MG63 (cell line): ENCODE measurements at places on chromosomes 11 and 22. TPM values are rescaled to one million over a fixed set of nuclear protein-coding genes. Genes with fewer than 3 reads are reported as not detected.

DNA sequence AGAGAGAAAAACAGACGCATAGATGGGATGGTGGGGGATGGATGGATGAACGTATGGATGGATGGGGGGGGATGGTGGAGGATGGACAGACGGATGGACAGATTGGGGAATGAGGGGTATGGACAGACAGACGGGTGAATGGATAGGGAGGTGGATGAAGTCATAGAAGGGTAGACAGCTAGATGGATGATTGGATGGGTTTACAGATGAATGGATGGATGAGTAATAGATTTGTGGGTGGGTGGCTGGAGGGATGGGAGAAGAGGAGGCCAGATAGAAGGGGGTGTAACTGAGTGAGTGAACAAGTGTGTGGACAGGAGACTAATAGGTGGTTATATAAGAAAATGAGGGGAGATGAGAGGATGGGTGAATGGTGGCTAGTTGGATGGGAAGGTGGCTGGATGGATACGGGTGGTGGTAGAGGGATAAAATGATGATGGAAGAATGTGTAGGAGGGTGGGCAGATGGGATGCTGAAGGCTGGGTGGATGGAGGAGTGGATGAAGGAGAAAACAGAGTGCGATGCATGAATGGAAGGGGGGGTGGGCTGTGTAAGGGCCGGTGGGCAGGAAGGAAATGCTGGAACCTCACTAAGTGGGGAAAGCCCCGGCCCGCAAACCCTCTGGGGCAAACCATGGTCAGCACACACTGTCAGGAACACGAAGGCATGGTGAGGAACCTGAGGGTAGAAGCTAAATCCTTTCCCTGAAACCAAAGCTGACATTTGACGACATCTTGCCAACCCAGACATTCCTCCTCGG lies 21.6 kb downstream of the ARVCF start:
- DNase-seq: no peak

DNA sequence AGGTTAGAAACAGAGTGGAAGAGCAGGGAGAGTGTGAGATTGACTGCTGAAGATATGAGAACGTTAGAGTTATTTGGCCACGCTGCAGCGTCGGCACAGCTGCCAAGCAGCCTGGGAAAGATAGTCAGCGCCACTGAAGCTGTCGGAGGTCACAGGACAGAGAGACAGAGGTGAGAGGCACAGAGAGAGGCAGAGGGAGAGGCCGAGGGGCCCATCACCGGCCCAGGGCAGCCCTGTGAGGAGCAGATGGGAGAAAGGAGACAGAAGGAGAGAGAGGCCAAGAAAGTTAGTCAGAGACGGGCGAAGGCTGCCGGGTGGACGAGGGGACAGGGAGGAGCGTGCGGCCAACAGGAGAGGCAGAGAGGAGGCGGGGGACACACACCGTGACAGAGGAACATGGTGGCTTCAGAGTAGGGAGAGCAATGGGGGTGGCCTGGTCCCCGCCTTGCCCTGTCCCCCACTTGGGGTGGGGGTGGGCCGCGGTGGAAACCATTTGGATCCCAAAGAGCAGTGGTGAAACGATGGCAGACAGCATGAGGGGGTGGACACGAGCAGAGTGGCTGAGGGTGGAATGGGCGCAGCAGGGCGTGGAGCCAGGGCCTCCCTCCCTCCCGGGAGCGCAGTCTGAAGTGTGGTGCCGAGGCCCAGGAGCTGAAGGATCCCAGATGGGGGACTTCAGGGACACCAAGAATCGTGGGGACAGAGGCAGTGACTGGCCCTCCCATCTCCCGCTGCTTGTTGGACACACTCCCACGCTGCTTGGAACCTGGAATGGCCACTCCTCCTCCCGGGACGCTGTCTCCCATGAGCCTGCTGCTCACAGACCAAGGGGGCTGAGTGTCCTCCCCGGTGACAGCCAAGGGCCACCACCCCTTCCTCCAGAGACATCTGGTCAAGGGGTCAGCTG lies 26.6 kb downstream of the LRRC10B start:
- no peak for DNase-seq

DNA sequence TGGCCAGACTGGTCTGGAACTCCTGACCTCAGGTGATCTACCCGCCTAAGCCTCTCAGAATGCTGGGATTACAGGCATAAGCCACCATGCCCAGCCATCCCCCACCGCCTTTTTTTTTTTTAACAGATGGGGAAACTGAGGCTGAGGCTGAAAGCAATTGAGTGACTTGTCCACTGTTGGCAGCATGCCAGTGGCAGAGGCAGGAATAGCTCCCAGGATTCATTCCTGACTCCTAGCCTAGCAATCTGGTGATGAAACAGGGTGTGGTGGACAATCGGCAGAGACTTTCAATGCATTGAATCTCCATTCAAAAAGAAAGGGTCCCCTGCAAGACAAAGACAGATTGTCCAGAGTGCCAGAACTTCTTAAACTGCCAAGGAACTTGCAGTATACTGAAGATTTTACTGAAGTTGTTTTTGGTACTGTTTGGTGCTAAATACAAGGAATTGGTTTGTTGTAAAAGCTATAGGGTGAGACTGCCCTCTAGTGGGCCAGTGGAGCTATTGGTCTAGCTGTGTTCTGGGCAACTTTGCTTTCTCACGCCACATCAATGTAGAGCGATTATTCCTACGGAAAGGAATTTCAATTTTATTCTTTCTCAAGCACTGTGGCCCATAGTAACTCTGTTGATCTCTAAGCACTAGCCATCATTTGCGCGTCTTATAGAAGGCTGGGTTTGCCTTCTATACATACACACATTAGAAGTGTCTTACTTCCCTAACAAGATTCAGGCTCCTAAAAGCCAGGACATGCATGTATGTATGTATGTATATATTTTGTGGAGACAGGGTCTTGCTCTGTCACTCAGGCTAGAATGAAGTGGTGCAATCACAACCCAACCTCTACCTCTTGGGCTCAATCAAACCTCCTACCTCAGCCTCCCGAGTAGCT lies 21.0 kb downstream of the C22orf31 start:
- peak; percentile 55 for DNase-seq

DNA sequence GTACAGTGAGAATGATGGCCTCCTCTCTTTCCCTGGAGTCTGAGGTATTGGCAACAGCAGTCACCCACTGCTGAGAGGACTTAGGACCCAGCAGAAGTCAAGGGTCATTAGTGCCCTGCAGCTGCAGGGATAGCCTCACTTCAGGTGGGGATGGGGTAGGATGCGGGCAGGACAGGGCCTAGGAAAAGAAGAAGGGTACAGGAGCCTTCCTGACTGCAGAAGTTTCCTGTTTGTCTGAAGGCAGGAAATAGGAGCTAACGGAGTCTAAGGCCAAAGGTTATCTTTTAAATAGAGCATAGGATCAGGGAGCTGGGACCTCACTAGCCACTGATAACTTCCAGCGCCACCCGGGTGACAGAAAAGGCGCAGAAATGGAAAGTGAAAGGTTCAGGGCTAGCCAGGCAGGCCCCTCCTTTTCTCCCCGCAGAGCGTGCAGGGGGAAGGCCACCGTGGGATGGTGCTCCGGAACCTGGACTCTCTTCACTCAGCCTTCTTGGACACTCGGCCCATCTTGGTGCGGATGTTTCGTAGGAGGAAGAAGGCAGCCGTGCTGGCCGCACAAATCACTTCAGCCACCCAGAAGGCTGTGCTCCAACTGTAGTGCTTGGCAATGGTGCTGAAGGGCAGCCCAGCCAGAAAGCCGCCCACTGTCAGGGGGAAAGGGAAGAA lies 6.0 kb downstream of the TRAPPC4 start:
- no peak for DNase-seq

DNA sequence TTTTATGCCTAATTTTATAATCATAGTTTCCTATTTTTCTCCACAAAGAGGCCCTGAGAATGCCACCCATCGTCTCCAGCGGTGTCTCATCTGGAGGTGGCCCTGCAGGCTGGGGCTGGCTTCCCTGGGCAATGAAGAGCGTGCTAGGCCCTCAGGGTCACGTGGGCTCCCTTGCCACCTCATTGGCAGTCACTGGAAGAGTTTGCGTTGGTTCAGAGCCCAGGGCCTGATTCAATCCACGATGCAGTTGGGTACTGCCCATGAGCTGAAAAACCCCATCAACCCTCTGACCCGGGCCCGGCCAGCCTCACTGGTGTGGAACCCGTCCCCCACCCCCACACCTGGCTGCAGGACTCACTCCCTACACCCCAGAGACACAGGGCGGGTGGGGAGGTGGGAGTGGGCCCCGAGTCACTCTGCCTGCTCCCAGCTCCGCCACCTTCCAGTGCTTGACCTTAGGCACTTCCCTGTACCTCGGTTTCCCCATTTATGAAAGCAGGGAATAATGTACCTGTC lies 43.4 kb upstream of the A4GALT start:
- DNase-seq: no peak

DNA sequence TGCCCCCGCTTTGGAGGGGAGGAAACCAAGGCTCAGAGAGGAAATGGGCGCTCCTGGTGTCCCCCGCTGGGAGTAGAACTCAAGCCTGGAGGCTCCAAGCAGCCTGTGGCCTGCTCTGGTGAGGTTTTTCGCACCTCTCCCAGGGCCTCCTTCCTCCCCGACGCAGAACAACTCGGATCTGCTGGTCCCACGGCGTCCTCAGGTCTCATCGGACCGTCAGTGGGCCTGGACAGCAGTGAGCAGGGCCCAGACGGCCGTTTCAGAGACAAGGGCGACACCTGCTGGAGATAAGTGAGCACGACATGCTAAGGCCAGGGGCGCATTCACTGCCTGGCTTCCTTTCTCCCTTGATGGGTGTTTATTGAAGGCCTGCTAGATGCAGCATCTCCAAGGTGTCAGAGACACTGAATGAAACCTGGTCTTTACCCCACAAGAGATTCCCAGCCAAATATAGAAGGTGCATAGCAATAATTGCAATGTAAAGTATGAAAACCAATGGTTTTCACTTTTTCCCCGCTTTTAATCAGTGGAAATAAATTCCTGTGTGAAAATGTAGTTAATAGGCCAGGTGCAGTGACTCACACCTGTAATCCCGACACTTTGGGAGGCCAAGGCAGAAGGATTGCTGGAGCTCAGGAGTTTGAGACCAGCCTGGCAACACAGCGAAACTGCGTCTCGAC lies 26.9 kb upstream of the CD82 start:
- peak; percentile 60 for DNase-seq

DNA sequence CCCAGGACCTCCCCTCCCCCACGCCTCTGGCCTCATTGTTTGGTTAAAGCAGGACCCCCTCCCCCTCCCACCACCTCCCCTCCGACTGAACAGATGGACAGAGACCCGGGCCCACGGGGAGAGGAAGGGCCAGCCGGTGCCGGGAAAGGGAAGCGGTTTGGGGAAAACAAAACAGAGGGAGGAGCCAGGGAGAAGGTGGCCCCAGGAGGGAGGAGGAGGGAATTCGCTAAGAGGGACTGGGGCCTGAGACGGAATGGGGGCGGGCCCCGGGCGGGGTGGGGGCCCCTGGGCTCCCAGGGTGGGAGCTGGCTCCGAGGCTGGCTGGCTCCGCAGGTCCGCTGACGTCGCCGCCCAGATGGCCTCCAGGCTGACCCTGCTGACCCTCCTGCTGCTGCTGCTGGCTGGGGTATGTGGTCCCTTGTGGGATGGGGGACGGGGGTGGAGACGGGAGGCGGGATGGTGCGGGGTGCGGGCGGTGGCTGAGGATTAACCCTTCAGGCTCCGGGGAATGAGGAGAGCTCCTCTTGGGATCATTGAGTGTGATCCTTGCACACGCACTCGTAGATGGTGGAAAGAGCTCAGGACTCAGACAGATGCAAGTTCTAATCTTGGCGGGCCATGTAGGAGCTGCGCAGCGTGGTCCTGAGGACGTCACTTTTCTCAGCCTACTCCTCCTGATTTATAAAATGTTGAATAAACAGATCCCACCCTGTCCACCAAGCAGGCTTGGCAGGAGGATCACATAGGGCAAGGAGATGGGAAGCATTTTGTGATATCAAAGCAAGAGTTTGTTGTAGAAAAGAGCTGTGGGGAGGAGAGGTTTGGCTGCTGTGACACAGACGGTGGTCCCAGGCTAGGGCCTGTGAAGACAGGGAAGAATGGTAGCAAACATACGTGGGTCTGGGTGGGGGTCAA lies 688 bp downstream of the SERPING1 start:
- peak; percentile 33 for DNase-seq

DNA sequence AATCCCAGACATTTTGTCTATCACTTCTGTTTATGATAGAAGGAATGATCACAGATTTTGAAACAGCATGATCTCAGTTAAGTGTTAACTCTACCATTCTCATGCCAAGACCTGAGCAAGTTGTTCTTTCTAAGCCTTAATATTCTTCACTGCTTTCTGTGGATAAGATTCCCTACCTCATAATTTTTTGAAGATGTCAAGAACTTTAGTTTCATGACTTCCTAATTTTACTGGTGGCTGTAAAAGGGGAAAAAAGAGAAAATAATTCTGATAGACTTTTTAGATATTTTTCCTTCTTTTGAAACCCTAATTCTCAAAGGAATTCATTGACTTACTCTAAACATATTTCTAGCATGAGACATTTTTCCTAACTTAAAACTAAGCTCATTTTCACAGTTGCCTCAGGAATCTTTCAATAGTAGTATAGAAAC lies 520.0 kb upstream of the LUZP2 start:
- DNase-seq: no peak

Gene NXPE2
- not detected in 2 replicates for total RNA-seq
